Suppressor macrophage treated with lipopolysaccharide for 1 hour (primary cell): ENCODE measurements at places on chromosomes 12 and 14.

GRCh38 chr14:36605506-36605857 lies 23.1 kb upstream of the NKX2-8 start:
- DNase-seq, result no peak

DNA sequence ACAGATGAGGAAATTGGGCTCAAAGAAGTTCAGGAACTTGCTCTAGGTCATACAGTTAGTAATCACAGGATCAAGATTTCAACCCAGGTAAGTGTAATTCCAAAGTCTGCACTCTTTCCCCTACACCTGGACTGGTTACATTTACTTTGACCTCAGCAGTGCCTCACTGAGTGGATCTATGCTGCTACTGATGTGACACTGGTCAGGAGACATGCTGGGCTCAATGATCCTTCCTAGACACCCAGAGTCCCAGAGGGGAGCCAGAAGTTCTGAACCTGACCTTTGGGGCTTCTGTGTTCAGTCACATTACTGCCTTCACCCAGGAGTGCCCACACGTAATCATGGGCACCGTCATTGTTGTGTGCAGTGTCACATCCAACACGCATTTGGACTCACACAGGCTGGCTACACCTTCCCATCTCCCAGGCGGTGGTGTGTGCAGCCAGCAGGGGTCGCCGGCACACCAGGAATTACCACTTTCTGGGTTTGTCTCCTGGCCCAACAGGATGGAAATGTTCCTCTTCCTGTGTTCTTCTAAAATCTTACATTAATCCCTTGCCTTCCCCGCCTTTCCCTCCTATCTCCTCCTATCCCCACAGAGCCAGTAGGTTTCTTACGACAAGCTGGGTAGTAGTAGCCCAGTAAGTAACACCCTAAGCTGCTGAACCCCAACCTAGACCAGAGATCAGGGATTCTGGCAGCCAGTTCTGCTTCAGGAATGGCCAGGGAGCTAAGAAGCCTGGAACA lies 25.6 kb downstream of the CALCOCO1 start:
- peak; percentile 76 for DNase-seq

DNA sequence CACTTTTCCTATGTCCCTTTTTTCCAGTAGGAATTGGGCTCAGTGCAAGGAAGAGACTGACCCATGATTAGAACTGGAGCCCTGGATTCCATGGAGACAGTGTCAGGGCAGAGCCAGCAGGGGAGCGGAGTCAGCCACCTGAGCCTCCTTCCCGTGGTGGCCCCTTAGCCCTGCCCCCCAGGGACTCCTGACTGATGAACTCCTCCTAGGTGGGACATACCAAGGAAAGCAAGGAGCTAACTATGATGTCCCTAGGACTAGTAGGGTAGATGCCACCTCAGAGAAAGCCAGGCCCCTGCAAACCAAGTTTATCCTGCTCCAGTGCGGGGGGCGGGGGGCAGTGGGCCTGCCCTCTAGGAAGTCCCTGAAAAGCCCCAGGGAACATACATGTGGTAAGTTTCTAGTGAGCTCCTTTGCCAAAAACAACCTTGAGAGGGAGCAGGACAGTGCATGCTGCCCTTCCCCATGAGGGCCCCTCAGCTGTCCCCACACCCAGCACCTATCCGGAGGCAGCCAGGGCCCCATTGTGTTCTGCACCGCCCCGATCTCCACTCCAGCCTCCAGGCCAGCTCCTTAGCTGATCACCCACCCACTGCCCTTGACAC lies 6.2 kb upstream of the COL2A1 start:
- no peak for DNase-seq

- no peak for DNase-seq
Measured at GRCh38 chr12:89875225-89875624, 166.6 kb upstream of the ATP2B1 start.

DNA sequence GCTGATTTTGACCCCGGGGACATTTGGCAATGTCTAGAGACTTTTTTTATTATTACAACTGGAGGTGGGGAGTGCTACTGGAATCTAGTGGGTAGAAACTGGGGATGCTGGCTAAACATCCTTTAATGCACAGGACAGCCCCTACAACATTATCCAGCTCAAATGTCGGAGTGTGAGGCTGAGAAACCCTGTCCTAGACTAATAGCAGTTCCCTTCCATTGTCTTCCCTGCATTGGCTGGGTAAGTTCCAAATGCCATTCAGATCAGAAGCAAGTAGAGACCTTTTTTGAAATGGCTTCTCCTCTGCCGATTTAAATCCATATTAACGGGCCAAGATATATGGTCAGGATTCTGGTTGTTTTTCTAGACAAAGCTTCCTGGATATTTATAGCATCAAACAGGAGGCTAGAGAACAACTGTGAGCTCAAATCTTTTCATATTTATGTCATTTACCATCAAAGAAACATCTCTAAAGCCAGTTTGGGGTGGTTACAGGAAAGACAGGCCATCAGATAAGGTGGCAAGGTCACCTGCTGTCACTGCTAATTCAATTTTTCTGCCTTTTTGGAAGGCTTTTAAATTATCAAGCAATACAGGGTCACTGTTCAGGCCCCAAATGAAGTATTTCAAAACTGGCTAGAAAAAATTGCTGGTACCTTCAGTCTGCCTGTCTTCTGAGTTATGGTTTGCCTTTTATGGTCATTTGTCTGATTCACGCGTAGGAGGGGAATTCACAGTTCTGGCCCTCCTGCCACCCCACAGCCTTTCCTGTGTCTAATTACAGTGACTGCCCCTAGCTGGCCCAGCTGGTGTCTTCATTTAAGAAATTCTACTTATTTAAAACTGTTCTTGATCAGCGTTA lies 20.1 kb upstream of the AKAP5 start:
- peak; percentile 74 for DNase-seq

DNA sequence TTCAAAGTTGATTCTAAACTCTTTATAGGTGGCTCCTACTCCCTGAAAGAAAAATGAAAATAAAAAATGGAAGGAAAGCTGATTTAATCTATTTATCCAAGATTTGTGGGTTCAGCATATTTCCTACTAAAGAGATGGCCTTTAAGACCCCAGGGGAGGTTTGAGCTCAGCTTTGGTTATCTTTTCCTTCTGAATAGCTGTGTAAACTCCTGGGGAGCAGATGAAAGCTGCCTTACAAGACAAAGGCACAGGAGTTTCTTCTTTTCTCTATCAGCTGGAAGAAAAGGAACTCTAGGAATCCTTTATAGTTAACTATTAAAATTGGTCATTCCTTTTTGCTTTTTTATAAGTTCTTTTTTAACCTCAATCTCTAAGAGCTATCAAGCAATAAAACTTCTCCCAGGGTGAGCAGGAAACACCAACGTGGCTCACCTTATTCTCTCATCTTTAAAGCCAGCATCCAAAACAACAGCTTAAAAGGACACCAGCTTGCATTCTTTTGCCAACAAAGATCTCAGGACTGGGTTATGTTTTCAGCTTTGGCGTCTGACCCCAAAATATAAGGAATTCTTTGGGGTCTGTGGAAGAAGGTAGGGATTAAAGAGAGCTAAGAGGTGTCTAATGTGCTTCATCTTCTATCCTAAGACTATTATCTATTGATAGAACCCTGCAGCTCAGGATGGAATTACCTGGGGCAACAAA lies 371.7 kb upstream of the KITLG start:
- no peak for DNase-seq

- DNase-seq, result no peak
Measured at GRCh38 chr12:70007687-70008086, 182.7 kb downstream of the MYRFL start.
